GM04504 (cell line): ENCODE measurements at places on chromosomes 7 and 10.

DNA sequence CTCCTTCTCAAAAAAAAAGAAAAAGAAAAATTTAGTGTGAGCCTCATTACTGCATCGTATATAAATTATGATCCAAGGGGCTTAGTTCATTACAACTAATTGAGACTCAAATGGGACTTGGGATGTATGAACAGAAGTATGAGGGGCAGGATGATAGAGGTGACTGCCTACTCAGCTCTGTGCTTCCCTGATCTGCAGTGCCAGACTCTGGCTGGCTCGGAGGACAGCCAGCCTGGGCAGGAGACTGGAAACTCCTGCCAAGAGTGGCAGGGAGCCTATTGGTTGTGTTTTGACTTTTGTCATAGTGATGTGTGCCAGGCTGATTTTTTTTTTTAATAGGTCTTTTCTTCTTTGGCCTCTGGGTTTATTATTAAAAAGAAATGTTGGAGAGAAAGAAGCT is 73.8 kb upstream of the GTF2IRD1 start:
- no peak for DNase-seq

DNA sequence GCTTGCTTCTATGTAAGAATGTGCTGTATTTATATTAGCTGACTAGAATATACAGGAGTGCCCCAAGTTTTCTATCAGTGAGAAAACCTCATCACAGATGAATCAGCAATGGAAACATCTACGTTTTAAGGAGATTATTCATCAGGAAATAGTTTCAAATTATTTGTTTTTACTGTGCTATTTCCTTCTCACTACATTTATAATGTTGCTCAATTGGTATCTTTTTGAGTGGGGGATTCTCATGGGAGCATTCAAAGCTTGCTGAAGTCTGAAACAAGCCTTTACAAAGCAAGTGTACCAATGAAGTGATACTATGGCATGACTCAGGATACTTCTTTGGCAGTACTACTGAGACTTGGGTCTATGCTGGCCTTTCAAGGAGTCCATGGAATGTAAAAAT is 191.1 kb upstream of the SLC26A5 start:
- DNase-seq: peak; percentile 71

- DNase-seq: no peak
Measured at GRCh38 chr7:156460858-156461627, 179.5 kb upstream of the RNF32 start.

GRCh38 chr7:130669085-130669700 is 645 bp upstream of the COPG2 start:
- DNase-seq: no peak

GRCh38 chr7:84251277-84251781 is 56.7 kb upstream of the SEMA3A start:
- DNase-seq: peak; percentile 71

DNA sequence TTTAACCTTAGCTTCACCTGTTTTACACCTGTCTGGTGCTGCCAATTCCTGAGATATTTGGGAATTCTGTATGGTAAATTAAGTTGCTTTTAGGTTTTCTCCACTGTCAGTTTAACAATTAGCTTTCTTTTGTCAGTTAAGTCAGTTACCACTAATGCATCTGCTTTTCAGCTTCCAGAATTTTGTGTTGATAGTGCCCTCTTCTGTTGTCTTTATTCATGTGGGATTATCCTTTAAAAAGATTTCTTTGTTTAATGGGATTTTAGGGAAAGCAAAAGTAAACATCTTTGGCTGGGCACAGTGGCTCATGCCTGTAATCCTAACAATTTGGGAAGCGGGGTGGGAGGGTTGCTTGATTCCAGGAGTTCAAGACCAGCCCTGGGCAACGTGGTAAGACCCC is 8.1 kb downstream of the TFAM start:
- no peak for DNase-seq

DNA sequence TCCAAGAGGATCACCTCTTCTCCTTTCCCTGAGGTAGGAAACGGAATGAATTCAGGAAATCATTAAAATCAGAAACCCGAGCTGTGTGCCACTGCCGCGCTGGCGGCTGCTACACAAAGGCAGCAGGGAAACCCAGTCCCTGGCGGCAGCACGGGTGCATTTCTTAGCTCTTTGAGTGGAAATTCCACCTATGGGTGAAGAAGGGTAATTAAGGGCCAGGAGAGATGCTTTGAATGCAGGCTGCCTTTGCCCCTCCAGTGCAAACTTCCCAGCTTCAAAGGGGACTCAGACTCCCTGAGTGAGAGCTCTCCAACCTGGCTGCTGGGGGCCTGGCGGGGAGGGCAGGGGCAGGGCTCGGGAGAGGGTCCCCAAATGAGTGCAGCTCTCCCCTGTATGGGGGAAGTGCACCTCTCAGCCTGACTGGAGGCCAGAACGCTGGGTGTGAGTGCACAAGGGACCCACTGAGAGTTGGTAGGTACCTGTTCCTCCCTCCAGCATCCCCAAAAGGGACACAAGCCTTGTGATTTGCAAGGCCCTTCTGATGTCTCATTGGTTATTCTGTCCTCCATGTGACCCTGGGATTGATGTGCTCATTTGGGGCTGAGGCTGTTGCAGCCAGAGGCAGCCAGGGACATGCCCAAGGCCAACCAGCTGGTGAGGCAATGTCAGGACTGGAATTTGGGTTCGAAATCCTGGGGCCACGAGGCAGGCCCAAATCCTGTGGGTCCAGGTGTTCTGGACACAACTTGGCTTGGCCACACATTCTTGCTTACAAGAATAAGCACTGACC is 16.3 kb upstream of the ZMIZ1 start:
- DNase-seq: no peak

DNA sequence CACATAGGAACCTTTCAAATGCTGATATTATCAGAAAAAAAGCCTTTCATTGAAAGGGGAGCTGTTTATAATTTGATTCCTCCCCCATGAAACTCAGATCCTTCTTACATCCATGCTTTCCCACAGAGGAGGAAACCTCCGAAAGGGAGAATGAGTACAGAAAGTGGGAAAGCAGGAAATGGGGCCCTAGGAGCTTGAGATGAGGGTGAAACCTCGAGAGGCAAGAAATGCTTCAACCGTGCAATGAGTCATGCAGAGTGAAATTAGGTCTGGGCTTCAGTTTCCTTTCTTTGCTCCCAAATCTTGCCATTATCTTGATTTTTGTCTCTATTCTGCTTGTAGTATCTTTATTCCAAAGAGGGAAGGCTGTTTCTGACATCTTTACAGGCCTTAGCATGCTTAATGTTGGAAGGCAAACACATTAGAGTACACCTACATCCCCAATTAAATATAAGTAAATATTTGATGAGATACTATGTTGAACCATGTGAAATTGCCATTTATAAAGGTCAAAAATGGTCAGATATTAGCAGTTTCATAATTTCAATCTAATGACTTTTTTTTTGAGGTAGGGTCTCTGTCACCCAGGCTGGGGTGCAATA is 79.1 kb downstream of the NAMPT start:
- no peak for DNase-seq

GRCh38 chr7:28447071-28447470 is 34.8 kb downstream of the CREB5 start:
- no peak for DNase-seq

- DNase-seq: no peak
Measured at GRCh38 chr7:132395361-132395760, 180.9 kb downstream of the PLXNA4 start.

DNA sequence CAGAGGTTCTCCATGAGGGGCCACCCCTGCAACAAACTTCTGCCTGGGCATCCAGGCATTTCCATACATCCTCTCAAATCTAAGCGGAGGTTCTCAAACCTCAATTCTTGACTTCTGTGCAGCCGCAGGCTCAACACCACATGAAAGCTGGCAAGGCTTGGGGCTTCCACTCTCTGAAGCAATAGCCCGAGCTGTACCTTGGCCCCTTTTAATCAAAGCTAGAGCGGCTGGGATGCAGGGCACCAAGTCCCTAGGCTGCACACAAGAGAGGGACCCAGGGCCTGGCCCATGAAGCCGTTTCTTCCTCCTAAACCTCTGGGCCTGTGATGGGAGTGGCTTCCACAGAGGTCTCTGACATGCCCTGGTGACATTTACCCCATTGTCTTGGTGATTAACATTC is 43.8 kb downstream of the CDHR3 start:
- DNase-seq: no peak

- no peak for DNase-seq
Measured at GRCh38 chr7:100914879-100915447, 19.3 kb upstream of the ACHE start.

DNA sequence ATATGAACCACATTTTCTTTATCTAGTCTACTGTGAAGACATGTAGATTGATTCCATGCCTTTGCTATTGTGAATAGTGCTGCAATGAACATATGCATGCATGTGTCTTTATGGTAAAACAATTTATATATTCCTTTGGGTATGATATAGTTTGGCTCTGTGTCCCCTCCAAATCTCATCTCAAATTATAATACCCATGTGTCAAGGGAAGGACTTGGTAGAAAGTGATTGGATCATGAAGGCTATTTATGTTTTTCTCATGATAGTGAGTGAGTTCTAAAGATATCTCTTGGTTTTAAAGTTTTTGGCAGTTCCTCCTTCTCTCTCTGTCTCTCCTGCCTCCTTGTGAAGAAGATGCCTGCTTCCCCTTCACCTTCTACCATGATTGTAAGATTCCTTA is 248.7 kb downstream of the GPR37 start:
- no peak for DNase-seq

DNA sequence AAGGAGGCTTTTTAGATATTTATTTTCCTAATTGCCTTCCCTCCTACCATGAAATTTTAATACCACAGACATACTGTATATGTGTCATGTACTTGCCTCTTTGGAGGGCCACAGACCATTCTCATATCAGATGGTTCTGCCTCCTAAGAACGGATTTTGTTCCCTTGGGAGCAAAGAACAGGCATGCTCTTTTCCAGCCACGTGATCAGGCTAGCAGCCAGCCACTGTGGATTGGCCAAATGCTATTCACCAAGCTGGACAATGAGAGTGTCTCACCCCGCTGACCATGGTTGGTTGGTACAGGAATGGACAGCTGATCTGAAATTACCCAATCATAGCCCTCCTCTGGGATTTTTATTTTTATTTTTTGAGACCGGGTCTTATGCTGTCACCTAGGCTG is 21.5 kb upstream of the CRHR2 start:
- no peak for DNase-seq

- no peak for DNase-seq
Measured at GRCh38 chr10:127265288-127265687, 68.9 kb upstream of the INSYN2A start.

DNA sequence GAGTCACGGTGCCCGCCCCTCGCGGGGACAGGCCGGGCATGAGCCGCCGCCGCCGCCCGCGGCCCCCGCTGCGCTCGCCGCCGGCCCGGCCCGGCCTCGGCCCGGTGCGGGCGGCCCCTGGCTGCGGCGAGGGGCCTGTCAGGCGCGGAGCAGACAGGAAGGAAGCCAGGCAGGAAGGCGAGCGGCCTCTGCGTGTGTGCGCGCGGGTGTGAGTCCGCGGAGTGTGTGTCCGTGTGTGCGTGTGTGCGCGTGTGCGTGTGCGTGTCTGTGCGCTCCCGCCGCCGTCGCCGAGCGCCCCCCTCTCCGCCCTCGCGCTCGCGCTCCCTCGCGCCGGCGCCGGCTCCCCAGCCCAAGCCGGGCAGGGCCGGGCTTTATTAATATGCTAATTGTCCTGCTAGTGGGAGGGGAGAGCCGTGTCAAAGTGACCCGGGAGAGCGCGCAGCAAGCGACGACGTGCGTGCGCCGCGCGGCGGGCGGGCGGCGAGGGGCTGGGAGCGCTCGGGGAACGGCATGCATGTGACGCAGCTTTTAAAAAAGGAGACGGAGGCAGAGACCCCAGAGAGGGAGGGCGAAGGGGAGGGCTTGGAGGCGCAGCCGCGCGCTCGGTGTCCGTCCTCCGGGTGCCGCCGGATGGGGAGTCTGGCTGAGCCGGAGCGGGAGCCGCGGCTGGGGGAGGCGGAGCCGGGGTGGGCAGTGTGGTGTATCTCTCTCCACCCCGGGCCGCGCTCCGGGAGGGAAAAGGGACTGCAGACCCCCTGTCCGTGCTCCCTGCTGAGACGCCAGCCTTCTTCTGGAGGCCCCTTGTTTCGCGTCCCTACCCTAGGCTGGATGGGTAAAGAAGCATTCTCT is at the start of gene LDB1:
Gene LDB1, minus strand, starts transcription at position 227 of the 849 bp plus-strand sequence. CDS start 258 bp downstream, outside the sequence.
- DNase-seq: peak; percentile 50

- no peak for DNase-seq
Measured at GRCh38 chr7:134630893-134631292, 15.8 kb upstream of the BPGM start.

GRCh38 chr10:76001019-76001418 is 569.6 kb downstream of the LRMDA start:
- no peak for DNase-seq

DNA sequence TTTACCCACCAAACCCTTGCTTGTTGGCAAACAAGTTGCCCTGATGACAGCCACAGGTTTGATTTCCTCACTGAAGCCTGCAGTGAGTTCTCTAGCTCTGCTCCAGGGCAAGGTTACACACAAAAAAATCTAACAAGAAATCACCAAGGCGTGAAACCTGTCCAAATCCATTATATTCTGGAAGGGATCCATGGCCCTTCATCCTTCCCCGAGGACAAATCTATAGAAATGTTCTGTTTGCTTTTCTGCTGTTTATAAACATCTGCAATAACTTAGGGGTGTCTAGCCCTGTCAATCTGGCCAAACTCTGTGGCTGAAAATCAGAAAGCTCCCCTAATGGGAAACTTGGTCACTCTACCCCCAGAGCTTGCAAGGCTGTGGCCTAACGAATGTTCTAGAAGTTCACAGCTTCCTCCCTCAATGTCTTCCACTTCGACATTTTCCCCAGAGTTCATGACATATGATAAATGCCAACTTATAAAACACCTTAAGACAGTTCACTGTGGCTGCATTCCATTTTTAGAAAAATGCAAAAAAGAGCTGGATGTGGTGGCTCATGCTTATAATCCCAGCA is 164.5 kb downstream of the PRPF18 start:
- no peak for DNase-seq

DNA sequence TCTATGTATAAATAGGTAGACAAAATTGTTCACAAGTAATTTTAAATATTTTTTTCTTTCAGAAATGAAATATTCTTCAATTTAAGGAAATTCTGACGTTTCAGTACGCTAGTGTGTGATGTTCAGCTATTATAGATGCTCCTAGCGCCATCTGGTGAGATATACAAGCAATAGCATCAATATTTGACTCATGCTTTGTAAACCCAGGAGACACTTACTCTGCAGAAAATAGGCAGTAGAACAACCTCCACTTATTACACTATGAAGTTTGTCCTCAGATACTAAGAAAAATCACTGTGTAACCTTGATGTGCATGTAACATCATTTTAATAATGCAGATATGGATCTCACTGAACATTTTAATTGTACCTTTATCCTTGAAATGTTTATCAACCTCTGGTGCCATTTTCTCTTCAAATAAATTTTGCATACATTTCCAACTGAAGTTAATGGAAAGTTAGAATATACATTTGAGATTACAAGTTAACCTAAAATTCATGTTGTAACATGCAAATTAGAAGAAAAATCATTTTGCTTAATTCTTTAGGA is 151.5 kb upstream of the FAM3C start:
- peak; percentile 23 for DNase-seq

DNA sequence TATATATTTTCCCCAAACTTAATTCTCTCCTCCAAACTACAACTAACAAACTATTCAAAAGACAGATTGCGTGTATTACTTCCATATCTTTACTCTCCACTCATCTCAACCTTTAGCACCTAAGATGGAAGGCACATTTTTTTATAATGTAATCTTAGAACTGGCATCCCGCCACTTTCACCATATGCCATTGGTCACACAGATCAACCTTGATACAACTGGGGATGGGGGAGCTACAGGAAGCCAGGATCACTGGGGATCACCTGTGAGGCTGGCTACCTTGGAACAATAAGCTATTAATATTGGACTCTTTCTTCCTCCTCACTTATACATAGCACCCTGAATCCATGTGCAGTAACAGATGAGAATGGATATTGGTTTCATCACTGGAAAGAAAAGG is 469.6 kb upstream of the LRRN3 start:
- no peak for DNase-seq

GRCh38 chr7:26199301-26200037 is 1.1 kb downstream of the HNRNPA2B1 start:
- DNase-seq: no peak
